Glomerular endothelial cell (primary cell): ENCODE measurements at places on chromosomes 2 and 18. TPM values are rescaled to one million over a fixed set of nuclear protein-coding genes. Genes with fewer than 3 reads are reported as not detected.

Gene GPAT2
- 4.2 and 5.7 TPM in 2 replicates for total RNA-seq

Gene GALNT3
- 3.2 and 4.0 TPM in 2 replicates for total RNA-seq

Gene UGT1A7
- not detected in 2 replicates for total RNA-seq

Gene TWIST2
- total RNA-seq, result 4.8 and 7.2 TPM in 2 replicates

GRCh38 chr2:176415174-176415895, 146.1 kb downstream of the MTX2 start:
- DNase-seq, result no peak

DNA sequence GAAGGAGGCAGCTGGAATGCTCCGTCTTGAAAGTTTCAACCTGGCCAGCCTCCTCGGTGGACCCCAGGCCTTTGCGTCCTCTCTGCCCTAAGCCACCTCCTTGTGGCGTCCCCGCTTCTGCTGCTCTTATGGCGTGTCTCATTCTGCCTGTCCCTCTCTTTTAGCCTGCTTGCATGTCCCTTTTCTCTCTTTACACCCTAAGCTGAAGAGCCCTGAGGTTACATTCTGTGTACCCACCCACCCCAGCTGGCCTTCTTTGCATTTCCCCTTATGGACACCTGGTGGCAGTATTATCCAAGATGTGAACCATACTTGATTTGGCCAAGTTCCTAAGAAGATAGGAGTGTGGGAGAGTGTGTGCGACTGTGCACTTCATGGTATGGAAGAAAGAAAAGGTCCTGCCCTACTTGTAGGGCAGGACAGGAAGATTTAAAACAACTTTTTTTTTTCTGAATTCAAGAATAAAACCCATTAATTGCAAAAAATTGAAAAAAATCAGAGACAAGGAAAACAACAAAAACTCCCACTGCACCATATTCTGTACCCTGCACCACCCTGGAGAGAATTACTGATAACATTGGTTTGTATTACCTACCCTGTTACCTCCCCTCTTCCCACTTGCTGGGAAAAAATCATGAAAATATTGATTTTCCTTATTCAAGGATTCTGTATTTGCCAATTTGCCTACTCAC, 77.4 kb downstream of the DYSF start:
- DNase-seq, result peak; percentile 44

DNA sequence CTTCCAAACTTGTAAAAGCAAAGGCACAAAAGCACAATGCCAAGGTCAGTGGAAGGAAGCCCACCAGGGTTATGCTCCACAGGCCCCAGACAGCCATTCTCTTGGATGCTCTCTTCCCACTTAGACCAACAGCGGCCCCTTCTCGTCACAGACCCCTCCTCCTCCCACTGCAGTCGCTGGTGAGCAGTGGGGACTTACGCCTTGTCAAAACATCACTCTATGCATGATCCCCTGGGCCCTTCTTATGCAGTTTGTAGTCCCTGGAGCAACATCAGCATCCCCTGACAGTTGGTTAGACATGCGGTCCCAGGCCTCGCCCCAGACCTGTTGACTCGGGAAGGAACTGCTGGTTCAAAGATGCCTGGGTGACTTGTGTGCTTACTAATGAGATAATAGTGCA, 376.0 kb upstream of the KLHL29 start:
- DNase-seq, result no peak

DNA sequence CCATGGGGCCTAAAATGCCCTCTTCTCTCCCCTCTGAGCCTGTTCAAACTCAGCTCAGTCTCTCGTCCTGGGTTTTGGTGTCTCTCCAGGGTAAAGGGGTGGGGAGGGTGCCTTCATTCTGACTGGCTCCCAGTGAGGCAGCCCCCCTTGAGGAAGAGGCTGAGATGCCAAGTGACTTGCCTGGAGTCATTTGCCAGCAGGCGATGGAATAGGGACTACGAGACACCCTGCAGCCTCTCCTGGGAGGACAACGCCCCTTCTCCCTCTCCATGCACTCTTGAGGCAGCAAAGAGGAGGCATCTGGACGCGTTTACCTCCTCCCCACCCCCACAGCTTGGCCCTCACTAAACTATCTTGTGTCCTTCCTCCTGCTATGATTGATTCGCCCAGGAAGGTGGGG, 760 bp upstream of the STON1 start:
- DNase-seq, result no peak

- DNase-seq, result no peak
These were observed 27.4 kb downstream of the USP34 start for GRCh38 chr2:61443342-61444041.

GRCh38 chr18:54777989-54778388, 50.3 kb upstream of the RAB27B start:
- no peak for DNase-seq
